Esophagus muscularis mucosa (tissue), 4 donors: ENCODE measurements at places on chromosomes 13 and 19. TPM values are rescaled to one million over a fixed set of nuclear protein-coding genes. Genes with fewer than 3 reads are reported as not detected.

- no peak for DNase-seq
Measured at GRCh38 chr13:93797463-93797862, 570.9 kb downstream of the GPC6 start.

- no peak for DNase-seq
Measured at GRCh38 chr13:37595162-37595561, 3.4 kb downstream of the POSTN start.

DNA sequence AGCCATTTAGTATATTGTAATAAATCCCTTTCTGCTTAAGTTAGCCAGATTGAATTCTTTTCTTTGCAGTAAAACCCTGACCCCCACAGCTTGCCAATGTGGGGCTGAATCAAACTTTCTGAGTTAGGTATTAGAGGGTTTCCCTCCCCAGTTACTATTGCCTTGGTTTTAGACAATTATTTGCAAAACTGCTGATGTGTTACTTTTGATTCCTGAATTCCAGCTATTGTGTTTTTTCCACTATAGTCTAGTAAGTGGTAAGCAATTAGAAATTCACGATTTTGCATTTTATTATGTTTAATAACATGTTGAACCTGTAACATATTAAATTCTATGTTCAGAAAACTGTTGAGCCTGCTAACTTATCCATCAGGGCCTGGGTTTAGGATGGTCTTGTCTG, 391.5 kb downstream of the DLEU7 start:
- no peak for DNase-seq

DNA sequence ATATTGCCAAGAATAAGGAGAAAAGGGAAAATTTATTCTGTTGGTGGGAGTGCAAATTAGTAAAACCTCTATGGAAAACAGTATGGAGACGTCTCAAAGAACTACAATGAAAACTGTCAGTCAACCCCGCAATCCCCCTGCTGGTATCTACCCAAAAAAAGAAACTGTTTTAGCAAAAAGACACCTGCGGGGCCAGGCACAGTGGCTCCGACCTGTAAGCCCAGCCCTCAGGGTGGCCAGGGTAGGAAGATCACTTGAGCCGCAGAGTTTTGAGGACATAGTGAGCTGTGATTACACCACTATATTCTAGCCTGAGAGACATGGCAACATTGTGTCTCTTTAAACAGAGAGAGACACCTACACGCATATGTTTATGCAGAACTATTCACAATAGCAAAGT, 37.5 kb upstream of the SLITRK1 start:
- DNase-seq: no peak

GRCh38 chr19:45217957-45218334, 27.3 kb downstream of the EXOC3L2 start:
- DNase-seq: no peak

- no peak for DNase-seq
Measured at GRCh38 chr19:7494416-7495098, 5.7 kb upstream of the PEX11G start.

DNA sequence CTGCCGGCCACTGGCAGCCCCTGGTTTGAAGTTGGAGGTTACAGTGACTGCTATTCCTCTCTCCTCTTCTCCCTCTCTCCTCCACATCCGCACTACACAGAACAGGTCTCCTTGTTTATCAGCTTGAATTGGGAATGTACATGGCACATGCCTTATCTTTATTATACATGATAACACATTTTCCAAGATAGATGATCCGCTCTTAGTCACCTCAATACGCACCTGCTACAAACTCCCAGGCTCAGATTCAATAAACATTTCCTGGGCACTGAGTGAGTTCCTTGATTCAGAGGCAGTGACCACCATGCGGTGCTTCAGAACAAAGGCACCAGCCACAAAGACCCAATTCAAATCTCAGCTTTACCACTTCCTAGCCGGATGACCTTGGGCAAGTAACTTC, 227.7 kb downstream of the TSHZ3 start:
- no peak for DNase-seq

DNA sequence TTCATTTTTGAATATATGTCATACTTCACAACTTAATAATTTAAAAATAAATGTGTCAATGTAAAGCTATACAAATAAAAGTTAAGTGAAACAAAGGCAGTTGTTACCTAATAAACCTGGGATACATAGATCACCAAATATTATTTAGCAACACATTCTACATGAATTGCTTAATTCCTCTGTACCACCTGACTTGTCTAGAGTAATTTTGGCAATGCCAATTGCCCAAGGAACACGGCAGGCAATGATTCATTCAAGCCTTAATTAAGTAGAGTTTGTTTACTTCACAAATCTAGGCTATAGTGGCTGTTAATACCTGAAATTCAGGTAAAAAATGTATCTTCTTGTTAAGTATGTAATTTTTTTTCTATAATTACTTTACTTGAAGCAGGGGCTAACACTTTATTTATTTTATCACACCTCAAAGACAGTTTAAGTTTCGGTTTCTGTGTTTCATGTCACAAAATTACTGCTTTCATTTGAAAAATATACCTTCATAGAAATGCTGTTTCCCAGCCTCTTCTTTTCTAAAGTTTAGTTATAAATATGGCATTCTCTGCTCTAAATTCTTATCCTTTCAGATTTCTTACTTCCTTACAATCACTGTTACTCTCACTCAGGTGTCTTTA, 705.7 kb downstream of the SLITRK5 start:
- no peak for DNase-seq

- DNase-seq: no peak
Measured at GRCh38 chr19:24098359-24098758, 11.4 kb downstream of the ZNF254 start.

GRCh38 chr19:6023085-6023682, 45.2 kb upstream of the RANBP3 start:
- no peak for DNase-seq

DNA sequence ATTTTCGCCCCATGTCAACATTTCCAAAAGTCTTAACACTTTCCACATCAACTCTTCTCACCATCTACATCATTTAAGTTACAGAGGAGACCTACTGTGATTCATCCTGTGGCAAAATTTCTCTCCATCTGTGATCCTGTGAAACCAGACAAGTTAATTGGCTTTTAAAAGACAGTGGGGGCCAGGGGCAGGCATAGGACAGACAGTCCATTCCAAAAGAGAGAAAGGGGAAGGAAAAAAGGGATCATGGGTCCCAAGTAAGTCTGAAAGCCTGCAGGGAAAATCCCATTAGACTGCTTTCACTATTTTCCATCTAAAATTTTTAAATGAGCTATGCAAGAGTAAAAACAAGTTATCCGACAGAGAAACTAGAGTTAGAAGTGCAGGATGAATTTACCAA, 121.0 kb downstream of the MRPL57 start:
- DNase-seq: no peak

DNA sequence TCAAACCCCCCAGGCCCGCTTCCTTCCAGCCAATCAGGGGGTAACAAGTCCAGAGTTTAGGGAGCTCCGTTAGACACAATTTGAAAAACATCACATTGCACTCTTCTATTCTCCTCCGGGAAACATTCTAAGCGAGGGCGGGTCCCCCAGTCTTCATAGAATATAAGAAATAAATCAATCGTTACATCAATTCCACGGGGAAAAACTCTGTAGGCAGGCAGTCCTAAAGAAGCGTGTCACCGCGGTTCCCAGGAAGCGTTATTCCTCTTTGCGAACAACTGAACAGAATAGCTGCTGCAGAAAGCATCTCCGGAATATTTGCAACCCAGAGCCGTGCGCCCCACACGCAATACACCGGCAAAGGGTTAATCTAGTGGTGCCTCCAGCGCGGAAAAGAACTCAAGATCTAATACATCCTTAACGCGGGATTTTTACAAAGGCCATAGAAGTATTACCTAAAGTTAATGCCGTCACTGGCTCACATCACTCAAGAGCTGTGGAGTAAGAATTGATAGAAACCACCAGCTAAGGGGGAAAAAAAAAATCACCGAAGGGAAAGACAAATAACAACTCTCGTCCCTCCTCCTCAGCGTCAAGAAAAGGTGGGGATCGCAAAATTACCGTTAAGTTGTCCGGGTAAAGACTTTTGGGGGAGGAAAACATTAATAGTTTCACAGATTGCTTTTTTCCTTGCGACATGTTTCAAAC, 65.1 kb downstream of the KCNRG start:
- no peak for DNase-seq

GRCh38 chr19:47506459-47506858, 8.4 kb downstream of the NAPA start:
- no peak for DNase-seq

DNA sequence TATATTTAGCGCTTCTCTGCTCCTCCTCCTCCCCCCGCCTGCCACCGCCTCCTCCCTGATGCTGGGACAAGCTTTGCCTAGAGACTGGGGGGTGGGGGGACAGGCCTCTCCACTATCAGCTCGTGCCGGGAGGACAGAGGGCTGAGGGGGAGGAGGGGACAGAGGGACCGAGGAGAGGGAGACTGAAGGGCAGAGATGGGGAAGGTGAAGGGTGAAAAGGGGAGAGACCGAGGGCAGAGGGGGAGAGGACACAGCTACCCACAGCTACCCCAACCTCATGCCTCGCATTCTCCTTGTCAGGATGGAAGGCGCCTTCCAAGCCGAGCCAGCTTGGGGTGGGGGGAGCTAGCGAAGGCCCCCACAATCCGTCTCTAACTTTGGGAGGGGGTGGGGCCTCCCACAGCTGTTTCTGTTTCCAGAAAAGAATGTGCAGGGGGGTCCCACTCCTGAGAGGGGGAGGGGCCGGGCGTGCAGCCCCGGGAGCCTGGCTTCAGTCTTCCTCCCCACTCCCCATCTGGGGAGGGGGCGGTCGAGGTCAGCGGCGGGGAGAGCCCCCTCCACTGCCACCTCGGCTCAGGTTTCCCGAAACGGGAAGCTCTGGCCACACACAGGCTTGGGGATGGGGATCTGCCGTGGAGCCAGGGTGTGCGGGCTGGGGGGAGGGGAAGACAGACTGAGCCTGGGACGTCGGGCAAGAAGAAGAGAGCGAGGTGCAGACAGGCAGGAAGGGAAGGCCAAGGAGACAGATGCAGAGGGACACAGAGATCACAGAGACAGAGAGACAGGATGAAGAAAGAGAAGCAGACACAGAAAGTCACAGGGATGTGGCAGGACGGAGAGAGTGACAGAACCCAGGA, 1.6 kb downstream of the DACT3 start:
- no peak for DNase-seq

DNA sequence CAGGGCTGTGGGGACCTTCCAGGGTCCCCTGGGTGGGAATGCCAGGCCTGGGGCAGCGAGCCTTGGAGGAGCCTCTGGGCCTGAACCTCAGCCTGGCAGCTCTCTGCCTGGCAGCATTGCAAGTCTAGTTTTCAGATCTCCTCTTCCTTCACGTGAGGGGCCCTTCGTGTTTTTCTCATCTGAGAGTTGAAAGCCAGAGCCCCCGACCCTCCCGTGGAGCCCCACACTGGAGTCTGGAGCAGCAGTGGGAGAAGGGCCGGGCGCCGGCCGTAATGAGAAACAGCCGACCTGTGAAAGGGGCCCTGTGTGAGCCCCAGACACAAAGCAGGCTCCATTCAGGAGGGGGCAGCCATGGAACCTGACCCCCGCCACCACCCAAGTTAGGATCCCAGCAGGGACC, 19.3 kb downstream of the TMED1 start:
- no peak for DNase-seq

DNA sequence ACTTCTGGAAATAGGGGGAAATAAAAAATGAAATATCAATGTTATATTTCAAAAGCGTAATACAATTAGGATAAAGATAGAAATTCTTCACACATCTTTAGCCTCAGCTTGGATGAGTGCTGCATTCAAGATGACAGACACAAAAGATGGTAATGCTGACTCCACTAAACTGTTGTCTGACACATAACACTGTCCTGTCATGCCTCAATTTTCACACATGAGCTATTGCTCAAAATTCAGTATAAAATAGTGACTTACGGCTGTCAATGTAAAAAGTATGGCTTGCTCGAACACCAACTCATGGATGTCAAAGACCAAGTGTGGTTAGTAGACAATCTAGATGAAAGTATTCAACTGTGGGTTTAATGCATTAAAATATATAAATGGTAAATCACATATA, 94.5 kb downstream of the KLF12 start:
- no peak for DNase-seq

DNA sequence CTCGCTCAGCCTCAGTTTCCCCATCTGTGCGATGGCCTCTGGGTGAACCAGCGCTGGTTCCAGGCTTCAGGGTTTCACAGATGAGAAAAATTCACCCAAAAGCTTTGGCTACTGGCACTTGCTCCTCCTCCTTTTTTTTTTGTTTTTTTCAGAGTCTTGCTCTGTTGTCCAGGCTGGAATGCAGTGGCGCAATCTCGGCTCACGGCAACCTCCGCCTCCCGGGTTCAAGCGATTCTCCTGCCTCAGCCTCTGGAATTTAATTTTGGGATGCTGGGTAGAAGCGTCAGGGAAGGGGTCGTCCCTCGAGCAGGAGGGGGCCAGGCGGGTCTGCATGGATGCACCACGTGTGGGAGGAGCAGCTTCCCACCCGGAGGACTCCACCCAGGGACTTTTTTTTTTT, 7.0 kb downstream of the PRSS57 start:
- DNase-seq: no peak

- peak; percentile 87 for DNase-seq
Measured at GRCh38 chr13:87671753-87672605, 808 bp downstream of the SLITRK5 start.

DNA sequence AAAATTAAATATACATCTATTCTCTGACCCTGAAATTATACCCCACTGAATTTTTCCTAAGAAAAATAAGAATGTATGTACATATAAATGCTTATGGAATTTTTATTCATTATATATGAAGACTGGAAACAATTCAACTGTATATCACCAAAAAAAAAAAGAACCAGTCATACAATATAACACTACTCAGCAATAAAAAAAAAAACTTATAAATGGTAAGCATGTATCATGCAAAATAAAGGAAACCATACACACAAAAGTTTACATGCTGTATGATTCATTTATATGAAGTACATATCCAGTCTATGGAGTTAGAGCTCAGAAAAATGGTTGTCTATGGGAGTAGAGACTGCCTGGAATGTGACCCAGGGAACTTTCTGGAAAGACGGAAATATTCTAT, 199.4 kb upstream of the MIR17HG start:
- no peak for DNase-seq

DCT gene
- under 0.01 TPM for total RNA-seq

DACH1 gene
- 1.2 TPM for total RNA-seq

PLK5 gene
- total RNA-seq: not detected

DLEU7 gene
- 0.42 TPM for total RNA-seq

KLK4 gene
- not detected for total RNA-seq

ATP8A2 gene
- total RNA-seq: 0.42 TPM

SIGLEC12 gene
- total RNA-seq: not detected
